ENCODE measurements at places on chromosomes 4 and X.

GRCh38 chrX:149032449-149032848, 472.7 kb downstream of the IDS start:
- DNase-seq = no peak

DNA sequence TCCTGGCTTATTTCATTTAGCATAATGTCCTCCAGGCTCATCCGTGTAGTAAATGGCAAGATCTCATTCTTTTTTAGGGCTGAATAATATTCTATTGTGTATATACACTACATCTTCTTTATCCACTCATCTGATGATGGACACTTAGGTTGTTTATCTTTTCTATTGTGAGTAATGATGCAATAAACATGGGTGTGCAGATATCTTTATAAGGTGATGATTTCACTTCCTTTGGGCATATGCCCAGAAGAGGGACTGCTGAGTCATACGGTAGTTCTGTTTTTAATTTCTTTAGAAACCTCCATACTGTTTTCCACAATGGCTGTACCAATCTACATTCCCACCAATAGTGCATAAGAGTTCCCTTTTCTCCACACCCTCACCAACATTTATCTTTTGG, 317.6 kb upstream of the CNKSR2 start:
- no peak for DNase-seq

- DNase-seq = no peak
Observed at GRCh38 chr4:169601016-169601771, 11.2 kb downstream of the NEK1 start.

- no peak for DNase-seq
Observed at GRCh38 chr4:15809466-15809865, 31.3 kb downstream of the CD38 start.

- no peak for DNase-seq
Observed at GRCh38 chr4:173074501-173074946, 94.1 kb upstream of the GALNT7 start.

GRCh38 chr4:108008721-108009120, 19.0 kb downstream of the HADH start:
- no peak for DNase-seq

GRCh38 chrX:5976332-5976731, 252.3 kb downstream of the NLGN4X start:
- DNase-seq = no peak

DNA sequence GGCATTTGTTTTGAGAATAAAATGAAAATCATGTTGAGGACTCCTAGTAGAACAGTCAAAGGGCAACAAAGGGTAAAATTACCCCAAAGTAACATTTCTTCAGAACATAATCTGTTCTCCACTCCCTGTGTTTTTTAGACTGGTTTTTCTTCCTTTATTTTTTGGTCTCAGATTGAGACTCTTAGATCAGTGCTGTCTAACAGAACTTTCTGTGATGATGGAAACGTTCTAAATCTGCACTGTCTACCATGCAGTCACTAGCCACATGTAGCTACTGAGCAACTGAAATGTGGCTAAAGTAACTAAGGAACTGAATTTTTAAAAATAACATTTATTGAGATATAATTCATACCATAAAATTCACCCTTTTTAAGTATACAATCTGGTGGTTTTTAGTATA, 19.8 kb downstream of the CASK start:
- no peak for DNase-seq

GRCh38 chr4:23122666-23123400, 430.1 kb downstream of the GBA3 start:
- no peak for DNase-seq

DNA sequence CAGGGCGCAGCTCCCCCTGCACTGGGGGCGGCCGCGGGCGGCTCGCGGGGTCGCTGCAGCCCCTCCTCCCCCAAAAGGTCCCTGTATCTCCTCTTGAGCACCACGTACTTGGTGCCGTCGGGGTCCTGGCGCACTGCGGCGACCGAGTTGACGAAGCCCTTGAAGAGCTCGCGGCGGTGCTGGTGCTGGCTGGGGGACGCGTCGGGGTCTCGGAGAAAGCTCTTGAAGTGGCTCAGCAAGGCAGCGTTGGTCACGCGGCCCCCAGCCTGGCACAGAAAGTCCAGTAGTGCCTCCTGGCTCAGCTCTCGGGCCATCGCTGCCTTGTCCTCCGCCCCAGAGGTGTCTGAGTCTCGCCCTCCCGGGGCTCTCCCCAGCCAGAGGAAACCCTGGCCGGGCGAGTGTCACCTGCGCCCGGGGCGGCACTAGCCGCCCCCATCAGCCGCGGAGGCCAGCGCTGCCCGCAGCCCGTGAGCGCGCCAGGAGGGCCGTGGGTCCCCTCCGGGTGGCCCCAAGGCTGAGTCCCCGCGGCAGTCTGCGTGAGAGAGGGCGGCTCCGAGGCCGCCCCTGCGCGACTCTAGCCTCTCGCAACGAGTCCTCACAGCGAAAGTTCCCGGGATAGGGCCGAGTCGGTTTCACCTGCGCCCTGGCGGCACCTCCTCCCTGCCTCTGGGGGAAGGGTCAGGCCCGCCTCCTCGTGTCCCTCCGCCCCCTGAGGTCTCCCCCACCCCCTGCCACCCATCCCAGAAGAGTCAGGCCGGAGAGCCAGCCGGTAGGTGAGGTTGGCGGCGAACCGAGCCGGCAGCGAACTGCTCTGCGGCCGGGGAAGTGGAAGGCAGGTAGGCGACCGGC, at the start of gene SOWAHB:
SOWAHB (minus strand) TSS at position 609 of the 849 bp plus-strand sequence; CDS start at position 314, 295 bp downstream.
- no peak for DNase-seq

DNA sequence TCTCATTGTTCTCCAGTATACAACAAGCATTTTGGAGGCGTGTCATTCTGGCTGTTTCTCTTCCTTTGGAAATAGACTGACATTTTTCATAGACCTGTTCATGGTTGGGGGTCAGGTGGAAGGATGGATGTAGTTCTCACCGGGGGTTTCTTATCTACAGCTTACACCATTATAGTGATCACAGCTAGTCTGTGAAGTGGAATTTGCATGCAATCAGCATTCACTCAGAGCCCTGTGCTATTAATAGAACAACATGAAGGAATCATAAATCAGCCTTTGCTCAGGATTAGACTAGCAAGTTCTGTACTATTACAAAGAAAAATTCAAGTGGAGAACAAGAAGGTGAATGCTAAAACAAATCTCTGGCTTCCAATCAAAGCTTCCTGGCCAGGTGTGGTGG, 132.6 kb upstream of the PUDP start:
- DNase-seq = no peak

- DNase-seq = no peak
Observed at GRCh38 chrX:53594354-53594753, 92.2 kb downstream of the HUWE1 start.

DNA sequence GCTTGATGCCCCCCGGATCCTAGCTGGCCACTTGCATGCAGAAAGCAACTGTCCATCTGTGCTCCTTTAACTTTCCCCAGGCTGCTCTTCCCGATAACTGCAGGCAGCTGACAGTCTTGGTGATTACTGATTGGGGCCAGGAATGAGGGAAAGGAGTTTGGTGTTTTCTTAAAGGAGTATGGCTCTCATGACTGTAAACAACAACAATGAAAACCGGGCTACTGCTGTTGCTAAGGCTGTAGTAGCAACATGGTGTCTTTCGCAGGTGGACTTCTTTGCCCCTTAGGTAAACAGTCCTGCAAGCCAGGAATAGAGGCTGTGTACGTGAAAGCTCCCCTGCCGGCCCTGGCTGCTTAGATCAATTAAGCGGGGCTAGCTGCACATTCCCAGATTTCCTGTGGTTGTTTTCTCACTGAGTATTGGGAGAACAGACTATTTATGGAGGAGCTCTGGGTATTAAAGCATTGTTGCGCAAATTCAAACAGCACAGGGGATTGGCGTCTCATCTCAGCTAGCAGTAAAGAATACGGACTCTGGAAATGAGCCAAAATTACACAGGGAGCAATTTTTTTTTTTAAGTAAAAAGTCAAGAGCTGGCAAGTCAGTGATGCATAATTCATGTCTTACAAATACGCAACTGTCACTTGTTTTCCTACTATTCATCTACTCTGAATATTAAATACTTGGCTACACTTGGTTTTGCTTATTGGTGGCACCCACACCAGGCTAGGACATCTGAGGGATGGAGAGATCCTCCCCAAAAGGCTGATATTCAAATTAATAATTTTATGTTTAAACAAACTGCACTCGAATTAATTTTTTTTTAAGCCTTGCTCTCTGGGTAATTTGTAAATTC, 61.6 kb upstream of the NAP1L5 start:
- DNase-seq = no peak

DNA sequence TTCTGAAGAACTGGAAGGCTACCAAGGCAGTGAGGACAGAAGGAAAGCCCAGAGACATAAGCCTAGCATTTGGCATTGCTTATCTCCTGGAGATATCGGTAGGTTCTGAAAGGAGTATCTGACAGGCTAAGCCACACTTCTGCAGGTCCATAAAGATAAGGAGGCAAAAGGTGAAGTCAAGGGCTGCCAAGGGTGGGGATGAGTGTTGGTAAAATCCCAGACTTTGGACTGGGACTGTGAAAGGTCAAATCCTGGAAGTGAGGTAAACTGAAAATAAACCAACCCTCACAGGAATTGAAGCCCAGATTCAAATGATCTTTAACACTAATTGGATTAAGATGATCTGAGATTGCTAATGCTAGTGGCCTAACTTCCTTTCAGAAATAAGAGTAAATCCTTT, 27.4 kb downstream of the GK start:
- no peak for DNase-seq

DNA sequence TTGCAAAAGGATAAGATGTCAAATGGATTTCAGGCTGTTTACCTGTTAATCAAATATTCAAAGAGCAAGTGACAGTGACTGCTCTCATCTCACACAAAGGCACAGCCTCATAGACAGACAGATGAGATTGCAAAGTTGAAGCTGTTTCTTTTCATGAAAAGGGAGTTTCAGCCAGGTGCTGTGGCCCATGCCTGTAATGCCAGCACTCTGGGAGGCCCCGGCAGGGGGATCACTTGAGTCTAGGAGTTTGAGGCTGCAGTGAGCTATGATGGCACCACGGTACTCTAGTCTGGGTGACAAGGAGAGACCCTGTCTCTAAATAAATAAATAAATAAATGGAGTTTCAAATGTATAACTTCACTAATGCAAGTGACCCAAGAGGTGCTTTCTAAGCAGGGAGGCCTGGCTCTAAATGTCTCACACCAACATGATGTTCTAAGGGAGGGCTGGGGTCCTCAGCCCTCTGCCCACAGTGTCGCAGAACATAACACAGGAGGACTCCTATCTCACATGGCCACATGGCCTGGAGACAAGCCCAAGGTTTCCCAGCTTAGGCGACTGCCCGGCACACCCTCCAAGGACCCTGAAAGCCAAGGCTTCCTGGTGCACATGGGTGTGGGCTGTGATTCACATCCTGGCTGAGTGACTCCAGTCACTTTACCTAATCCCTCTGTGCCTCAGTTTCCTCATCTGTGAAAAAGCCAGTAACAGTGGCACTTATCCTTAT, 26.8 kb downstream of the PPP2R2C start:
- DNase-seq = no peak

DNA sequence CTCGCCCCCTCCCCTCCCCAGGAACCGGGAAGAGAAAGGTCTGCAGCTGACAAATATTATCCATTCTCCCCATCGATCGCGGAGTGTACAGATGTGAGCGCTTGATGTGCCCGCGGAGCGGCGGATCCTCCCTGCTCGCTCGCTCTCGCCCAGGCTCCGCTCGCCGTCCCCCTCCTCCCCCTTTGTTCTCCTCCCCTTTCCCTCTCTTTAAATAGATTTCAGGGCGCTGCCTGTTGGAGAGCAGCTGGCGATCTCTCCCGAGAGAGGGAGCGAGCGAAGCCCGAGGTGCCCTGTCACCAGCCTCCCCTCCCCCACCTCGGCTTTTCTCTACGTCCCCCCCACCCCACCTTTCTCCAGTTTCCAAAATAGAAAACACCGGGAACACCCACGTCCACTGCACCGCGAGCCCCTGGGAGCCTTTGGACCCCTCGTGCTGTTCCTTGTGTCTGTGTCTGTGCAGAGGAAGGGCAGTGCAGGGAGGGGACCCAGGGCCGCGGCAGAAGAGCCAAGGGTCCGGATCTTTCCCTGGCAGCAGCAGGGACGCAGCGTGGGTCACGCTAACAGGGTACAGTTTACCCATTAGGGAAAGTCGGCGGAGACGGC, 56.6 kb upstream of the BCOR start:
- DNase-seq = no peak

GRCh38 chr4:165787516-165788274, 85.3 kb upstream of the TLL1 start:
- no peak for DNase-seq

- no peak for DNase-seq
Observed at GRCh38 chrX:75421688-75422230, 101.1 kb downstream of the ZDHHC15 start.

- no peak for DNase-seq
Observed at GRCh38 chr4:8453957-8454356, 13.4 kb downstream of the TRMT44 start.

DNA sequence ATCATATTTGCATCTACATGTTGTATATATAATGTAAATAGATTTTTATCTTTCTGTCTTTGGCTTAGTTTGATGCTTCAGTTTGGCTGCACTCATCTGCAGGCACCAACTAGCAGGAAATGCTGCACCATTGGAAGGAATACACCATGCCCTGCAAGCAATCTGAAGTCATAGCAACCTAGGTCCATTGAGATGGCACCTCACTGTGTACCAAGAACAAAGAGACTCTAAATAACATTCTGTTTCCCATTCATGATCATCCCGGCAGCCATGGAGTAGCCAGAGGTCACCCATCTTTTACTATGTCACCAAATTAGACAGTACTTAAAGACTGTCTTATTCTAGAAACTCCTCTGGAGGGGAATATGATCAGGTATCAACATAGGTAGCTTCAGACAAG, 40.8 kb upstream of the HS6ST2 start:
- DNase-seq = no peak
